Activated CD4-positive, alpha-beta T cell treated with anti-CD3 and anti-CD28 coated beads, Interleukin-2, amount 10 ng/mL, durations not matched to agents 7 days and 5 days (primary cell): ENCODE measurements at places on chromosomes 5 and 9. TPM values are rescaled to one million over a fixed set of nuclear protein-coding genes. Genes with fewer than 3 reads are reported as not detected.

SPATA31A3 gene
- not detected for total RNA-seq

LCN9 gene
- not detected for total RNA-seq

F2RL1 gene
- 0.27 TPM for total RNA-seq

MAMDC4 gene
- total RNA-seq = 14.4 TPM

ASPN gene
- total RNA-seq = not detected

AGXT2 gene
- not detected for total RNA-seq

EIF4E1B gene
- total RNA-seq = not detected

SLC6A18 gene
- total RNA-seq = not detected

SOHLH1 gene
- not detected for total RNA-seq
